ENCODE measurements at places on chromosomes 1 and 21.
A peak's percentile ranks its signal among the peaks of the same experiment; 100 is the strongest.

DNA sequence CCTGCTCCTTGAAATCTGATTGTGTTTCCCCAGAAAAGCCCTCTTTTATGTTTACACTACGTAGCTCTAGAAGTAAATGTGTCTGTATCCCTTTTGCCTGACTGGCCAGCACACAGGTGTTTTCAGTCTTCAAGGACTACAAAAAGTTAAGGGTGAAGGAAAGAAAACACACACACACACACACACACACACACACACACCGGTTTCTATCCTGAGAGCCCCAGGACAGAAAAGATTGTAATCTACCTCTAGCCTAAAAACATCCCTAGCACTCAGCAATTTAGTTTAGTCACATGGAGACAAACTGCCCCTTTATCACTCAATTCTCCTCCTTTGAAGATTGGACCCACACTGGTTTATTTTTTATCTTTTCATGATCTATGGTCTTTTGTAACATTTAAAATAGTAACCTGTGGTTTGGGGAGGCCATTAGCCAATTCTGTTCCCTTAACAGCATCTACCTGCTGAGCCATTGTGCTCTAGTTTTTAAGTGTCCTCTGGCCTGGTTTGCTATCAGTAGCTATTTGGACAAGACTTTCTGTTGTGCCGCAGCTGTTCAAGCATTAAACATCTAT, 15.8 kb upstream of the TRIM45 start:
- no peak for DNase-seq

DNA sequence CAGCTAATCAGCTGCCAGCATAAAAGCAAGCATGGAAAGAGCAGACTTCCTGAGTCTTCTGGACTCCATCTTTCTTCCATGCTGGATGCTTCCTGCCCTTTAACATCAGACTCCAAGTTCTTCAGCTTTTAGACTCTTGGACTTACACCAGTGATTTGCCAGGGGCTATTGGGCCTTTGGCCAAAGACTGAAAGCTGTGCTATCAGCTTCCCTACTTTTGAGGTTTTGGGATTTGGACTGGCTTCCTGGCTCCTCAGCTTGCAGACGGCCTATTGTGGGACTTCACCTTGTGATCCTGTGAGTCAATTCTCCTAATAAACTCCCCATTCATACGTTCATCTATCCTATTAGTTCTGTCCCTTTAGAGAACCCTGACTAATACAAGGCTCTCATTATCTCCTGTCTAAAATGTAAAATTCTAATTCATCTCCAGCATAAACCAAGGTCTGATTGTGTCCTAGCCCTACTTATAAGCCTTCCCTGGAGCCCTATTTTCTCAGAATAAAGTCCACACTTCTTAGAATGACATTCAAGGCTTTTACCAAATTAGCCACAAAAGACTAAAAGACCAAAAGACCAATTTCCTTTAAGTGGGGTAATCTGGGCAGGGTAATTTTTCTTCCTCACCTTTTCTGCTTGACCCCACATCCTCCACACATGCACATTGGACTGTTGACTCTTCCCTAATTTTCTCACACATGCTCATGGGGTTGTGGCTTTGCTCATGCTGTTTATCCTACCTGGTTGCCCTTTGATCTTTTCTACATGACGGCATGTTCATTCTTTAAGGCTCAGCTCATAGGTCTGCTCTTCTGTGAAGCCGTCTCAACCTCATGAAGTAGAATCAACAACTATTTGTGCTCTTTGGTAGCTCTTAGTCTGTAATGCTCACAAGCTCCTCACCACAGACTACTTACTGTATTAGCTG, 18.1 kb upstream of the ENAH start:
- no peak for DNase-seq

DNA sequence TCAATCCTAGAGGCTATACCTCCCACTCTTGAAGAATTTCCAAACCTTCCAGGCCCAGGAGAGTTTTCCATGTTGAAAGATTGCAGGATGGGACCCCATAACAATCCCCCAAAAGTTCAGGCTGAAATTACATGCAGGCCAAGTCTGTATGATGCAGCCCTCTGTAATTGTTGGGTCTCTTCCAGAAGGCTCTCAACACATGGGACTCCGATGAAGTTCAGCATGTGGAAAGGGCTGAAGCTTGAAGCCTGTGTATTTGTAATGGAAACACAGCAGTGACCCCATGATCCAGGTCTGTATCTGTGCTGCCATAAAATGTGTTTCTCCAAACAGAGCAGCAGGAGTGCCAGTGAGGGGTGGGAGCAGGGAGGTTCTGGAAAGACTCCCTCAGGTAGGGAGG, 202.5 kb upstream of the LYPLAL1 start:
- DNase-seq = no peak

DNA sequence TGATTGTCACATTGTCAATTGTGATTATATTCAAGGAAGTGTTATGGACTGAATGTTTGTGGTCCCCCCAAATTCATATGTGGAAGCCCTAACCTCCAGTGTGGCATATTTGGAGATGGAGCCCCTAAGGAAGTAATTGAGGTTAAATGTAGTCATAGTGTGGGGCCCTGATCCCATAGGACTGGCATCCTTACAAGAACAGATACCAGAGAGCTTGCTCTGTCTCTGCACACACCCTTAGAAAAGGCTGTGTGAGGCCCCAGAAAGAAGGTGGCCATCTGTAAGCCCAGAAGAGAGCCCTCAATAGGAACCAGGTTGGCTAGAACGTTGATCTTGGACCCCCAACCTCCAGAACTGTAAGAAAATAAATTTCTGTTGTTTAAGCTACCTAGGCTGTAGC, 28.1 kb downstream of the VANGL1 start:
- no peak for DNase-seq

- DNase-seq = no peak
Observed at GRCh38 chr1:212230329-212230728, 54.9 kb upstream of the PPP2R5A start.

DNA sequence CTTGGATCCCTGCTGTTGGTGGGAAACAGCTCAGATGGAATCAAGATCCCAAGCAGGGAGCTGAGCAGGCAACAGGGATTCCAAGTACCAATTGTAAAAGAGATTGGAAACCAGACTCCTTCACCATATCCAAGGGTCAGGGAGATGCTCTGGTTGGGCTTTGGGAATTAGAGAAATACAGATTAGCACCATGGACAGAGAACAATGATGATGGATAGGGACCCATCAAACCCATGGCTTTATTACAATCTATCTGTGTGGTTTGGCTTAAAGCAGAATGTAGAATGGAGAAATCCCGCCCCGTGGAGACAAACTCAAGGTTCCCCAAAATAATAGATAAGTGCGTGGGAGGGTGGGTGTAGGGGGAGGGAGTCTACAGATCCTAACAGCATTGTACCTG, 120.7 kb upstream of the CSF3R start:
- DNase-seq = no peak

DNA sequence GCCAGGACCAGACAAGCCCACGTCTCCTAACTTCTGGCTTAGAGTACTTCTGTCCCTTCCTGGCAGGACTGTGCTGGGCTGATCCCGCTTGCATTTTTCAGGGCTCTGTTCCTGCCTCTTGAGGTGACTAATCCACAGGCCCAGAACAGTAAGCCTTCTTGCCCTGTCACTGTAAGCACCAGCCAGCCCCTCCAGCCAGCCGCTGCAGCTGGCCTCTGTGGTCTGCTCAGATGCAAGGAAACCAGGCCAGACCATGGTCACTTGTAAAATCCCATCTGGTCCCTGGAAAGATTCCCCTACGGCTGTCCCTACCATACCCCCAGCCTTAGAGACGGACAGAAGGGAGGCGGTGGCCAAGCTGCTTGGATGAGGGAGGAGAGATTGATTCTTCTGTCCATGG, 74.2 kb downstream of the KIRREL1 start:
- DNase-seq = no peak

DNA sequence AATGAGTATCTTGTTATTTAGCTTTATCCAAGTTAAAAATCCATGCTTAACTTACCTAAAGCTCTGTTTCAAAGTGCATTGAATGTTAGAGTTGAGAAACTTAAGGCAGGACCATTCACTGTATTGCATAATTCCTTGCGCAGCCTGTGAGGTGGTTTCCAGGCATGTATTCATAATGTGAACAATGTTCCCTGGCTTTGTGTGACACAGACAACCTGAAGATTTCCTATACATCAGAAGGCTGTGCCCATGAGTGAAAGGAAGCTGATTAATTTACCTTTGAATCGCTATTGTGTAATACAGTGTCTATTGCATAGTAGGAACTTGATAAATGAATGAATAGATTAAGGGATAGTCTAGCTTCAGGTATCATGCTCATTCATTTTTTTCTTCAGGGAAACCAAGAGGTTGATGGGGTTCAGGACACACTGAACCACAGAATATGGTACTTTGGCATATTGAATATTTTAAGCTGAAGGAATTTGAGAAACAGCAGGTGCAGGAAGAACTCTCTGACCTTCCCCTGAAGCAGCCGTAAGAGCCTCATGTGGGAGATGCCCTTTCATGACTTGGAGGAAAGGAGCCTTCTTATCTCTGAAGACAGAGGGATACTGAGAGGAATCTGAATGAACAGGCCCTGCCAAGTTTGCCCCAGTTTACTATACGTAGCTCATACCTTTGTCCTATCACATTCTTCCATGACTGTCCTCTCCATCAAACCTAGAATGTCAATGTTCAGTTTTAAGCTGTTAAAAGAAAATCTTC, 88.6 kb upstream of the GNG12 start:
- no peak for DNase-seq

GRCh38 chr1:94866164-94866807, 46.1 kb downstream of the SLC44A3 start:
- DNase-seq = no peak

DNA sequence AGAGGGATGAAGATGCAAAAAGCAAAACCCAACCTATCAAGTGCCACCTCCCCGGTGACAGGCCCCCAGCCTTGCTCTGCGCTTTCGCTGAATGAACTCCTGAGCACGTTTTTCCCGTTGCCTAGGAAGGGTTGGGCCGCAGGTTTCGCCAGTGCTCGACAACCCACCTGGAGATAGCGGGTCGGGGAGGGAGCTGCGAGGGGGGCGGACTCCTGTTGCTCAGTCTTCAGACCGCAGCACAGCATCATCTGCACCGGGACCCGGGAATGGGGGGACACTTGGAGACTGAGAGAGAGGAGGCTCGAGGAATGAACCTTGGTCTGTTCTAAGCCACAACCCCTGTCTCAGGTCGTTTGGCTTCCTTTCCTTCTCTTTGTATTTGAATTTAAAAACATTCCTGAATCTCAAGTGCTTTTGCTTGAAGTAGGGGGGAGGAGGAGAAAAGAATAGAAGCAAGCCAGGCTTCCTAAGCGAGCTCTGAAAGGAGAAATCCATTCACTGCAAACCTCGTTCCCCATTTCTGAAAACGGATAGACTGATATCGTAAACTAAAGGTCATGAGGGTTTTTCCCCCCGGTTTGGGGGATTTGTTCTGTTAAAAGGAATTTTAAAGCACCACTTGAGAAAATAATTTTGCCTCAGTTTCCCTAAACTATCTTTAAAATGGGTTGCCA, 1.2 kb downstream of the AK5 start:
- no peak for DNase-seq

DNA sequence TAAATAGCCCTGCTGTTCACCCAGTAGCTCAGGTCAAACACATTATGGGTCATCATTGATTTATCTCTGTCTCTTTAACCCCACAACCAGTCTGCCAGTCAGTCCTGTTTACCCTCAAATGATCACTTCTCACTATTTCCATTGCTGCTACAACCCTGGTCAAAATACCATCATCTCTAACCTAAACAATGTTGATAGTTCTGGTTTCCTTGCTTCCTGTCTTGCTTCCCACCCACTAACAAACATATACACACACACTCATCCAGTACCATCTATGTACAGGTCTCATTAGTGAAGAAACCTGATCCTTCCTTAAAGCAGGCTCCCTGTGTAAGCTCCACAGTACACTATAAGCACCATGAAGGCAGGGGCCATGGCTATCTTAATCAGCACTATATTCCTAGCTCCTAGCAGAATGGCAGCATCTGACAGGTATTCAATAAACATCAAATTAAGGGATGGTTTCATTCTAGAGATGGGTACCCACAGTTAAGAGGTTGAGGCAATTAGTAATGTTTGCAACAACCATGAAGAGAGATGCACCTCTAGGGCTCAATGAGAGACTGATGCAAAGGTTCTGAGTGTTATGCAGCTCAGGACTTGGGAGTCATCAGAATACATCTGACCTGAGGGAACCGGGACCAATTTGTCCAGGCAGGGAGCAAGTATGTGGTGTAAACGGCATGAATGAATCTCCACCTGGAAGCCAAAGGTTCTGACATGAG, 10.0 kb upstream of the TGFBR3 start:
- DNase-seq = no peak

DNA sequence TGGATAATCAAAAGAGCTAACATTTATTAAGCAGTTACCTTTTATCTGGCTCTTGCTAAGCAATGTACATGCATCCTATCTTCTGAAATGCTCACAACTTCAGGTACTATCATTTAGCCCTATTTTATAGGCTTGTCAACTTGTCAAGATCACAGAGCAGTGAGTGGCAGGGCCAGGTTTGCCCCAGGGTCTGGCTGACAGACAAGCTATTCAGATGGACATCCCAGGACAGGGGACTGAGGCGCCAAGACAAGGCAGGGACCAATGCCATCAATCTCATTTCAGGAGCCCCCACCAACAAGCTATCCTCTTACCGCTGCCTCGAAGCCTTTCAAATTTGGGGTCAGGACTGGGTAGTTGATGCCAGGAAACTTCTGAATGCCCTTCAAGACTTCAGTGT, 8.9 kb downstream of the HMGCL start:
- no peak for DNase-seq

GRCh38 chr1:200670242-200671118, 773 bp upstream of the DDX59 start:
- DNase-seq = peak; percentile 72

DNA sequence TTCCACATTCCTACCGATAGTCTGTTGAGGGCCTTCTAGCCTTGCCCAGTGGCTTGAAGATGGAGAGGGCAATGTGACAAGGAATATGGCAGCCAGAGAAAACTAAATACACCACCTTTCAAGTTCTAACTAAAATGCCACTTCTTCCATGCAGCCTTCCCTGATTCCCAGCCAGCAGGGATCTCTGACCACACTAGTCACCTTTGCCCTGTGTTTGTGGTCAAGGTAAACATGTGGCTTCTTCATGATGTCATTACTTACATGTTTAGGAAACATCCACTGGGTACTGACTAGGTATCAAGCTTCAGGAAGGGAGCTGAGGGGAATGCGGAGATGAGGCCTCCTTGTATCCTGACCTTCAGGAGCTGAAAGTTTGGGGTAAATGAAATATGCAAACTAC, 21.6 kb downstream of the IFNLR1 start:
- DNase-seq = no peak

DNA sequence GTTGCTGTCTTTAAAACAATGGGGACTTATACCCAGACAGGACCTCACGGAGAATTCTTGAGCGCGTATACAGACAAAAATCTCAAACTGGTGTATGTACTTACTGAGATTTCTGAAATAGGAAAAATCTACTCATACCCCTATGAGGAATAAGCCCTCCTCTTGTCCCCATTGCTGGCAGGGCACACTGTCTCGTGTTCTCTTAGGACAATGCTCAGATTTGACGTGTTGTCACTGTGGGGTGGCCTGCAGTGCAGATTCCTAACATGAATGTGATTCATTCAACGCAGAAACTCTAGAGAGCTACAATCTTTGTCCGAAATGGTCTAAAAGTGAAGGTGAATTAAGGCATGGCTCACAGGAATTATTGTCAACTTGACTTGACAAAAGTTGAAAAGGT, 31.1 kb upstream of the PDE9A start:
- DNase-seq = no peak
